ENCODE measurements at places on chromosomes 6 and 20. TPM values are rescaled to one million over a fixed set of nuclear protein-coding genes. Genes with fewer than 3 reads are reported as not detected.

DNA sequence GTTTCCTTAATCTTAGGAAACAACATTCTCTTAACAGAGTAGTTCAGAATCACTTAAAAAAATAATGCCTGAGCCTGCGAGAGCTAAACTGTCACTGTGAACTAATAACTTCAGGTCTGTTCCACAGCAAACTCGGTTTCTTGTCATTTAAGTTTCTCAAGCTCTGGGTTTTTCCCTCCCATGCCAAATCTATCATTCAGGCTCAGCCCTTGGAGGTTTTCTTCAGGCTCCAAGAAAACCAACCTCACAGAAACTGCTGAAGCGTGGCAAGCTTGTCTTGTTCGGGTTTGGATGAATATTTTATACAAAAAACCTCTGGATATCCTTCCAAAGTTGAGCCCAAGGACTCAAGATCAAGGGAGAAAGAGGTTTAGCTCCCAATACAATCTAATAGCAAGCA is 99.7 kb upstream of the SNX9 start:
- no peak for DNase-seq
- H3K36me3 ChIP-seq: no peaks in the 10 kb centered on the region
- H3K4me3 ChIP-seq: no peak overlapping the region
- H3K27me3 ChIP-seq: no peaks in the 10 kb centered on the region
- H3K4me1 ChIP-seq: peaks cover 16% of the 10 kb centered on the region

DNA sequence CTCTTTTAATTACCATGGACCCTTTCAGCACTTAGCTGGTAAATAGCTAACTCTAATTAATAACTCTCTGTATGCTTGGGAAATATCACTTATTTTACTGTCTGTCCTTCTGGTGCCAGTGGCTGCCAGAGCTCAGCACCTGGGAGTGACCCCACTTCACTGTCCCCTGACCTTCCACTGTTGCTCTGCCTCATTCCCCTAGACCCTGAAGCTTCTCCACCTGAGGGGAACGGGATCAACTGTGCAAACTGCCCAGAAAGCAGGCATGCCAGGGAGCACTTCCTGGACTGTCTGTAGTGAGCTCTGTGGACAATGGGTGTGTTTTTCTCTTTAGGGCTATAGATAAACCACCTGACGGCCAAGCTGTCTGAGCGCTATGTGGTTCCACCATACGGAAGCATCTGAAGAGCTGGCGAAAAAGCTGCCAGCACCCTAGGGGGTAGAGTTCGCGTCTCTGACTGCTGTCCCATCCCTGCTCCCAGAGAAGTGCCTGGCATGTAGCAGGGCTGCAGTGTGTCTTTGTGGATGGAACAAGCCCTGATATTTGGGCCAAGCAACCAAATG is 106.3 kb upstream of the FOXA2 start:
- H3K27me3 ChIP-seq: no peaks in the 10 kb centered on the region
- no peaks in the 10 kb centered on the region for H3K4me1 ChIP-seq
- H3K27ac ChIP-seq: no peak overlapping the region
- no peaks in the 10 kb centered on the region for H3K36me3 ChIP-seq
- peak; percentile 45 for DNase-seq

MED20 gene
- 14.3 TPM for total RNA-seq

SHLD1 gene
- 2.2 TPM for total RNA-seq

KCNK17 gene
- not detected for total RNA-seq

NRSN1 gene
- total RNA-seq: 0.26 TPM

All from esophagus muscularis mucosa (tissue), 4 donors.